ENCODE measurements at places on chromosomes 6 and 20.
A peak's percentile ranks its signal among the peaks of the same experiment; 100 is the strongest.

DNA sequence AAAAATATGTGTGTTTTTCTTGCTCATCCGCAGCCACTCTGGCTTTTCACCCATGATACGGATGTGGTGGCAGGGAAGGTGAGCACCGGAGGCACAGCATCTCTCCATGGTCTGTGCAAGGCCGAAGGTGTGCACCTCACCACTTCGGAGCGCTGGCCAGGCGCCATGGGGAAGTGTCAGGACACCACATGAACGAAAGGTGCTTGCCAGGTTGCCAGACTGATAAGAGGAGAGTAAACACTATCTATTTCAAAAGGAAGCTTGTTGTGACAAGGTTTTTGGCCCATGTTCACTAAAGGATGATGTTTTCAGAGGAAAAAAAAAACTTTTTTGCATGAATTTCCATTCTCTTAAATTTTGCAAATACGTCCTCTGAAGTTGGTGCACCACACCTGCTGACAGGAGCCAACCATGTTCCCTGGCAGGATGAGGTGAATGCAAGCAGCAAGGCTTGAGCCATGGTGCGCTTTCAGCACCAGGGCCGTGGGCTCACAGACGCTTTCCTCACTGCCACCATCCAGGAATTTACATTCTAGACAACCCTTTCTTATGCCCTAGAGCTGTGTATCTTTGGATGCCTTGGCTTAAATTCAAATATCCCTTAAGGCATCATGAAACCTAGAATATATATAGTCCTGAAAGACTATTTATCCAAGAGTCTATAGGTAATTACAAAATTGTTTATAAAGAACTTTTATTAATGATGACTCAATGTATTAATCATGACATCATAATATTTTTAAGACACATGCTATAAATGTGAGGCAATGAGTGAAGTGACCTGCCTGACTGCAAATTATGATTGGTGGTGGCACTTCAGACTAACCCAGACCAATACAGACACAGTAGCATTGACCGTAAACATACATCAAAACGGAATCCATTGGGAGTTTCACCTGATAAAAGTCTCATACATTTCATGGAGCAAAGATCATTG lies 234.5 kb downstream of the TFAP2A start:
- DNase-seq = no peak

DNA sequence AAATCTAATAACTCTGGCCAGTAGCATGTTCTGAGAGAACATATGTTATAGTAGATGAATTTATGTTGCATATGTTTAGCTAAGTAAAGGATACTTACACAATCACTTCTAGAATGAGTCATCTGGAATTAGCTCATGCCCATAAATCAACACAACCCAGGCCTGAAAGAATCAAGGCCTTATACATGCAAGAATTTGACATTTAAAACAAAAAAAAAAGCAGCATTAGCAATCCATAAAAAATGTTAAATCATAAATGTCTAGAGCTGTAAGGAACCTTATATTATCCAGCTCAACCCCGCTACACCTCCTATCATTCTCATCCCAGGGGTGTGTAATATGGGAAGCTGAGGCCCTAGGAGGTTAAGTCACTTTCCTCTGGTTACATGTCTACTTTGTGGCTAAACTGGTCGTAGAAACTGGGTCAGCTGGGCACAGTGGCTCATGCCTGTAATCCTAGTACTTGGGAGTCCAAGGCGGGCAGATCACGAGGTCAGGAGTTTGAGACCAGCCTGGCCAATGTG lies 105.2 kb upstream of the CARMIL1 start:
- peak; percentile 70 for DNase-seq

- DNase-seq = no peak
Observed at GRCh38 chr6:134145786-134146185, 93.4 kb upstream of the SLC2A12 start.

DNA sequence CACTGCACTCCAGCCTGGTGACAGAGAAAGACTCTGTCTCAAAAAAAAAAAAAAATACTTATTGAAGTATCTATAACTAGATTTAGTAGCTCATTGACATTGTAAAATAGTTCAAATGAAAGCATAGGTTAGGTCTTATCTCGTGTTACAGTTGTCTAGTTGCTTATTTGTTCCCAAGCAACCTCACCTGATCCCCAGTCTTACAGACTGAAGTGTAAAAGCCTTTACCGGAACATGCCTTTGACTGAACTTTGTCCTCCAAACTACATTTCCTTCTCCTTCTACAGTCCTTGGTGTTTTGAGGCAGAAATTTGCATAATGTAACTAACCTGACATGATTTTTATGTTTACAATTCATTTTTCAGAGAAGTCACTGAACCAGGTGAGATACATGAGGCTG lies 61.0 kb downstream of the PKIB start:
- no peak for DNase-seq

- DNase-seq = no peak
Observed at GRCh38 chr20:35283441-35284266, 918 bp downstream of the EIF6 start.

DNA sequence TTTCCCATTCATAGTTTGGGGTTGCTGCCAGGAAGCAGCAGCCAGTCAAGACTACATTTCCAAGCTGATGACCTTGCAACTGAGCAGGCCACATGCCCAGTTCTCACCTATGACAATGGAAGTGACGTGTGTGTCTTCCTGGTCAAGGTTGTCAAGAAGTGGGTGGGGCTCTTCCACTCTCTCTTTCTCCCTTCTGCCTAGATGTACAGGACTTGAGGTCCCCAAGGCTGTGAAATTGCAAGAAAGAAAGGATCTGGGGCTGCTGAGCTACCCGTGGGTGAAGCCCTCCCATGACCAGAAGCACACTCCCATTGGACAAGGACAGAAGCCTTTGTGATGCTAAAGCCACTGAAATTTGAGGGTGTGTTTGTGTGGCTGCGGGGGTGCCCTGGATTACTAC lies 175.1 kb downstream of the LINC00237 start:
- DNase-seq = no peak

Data from natural killer cell treated with Interleukin-12 subunit alpha and Interleukin-12 subunit beta and Interleukin-15 and Interleukin-18, amount 100 ng/mL, for 72 hours (primary cell).